ENCODE measurements at places on chromosomes 13 and 19.

GRCh38 chr19:13098277-13099072 is 4.2 kb downstream of the LYL1 start:
- peak; percentile 92 for DNase-seq

- no peak for DNase-seq
Measured at GRCh38 chr13:43170506-43170905, 147.1 kb downstream of the DNAJC15 start.

GRCh38 chr13:47036294-47037008 is 139.6 kb upstream of the HTR2A start:
- no peak for DNase-seq

DNA sequence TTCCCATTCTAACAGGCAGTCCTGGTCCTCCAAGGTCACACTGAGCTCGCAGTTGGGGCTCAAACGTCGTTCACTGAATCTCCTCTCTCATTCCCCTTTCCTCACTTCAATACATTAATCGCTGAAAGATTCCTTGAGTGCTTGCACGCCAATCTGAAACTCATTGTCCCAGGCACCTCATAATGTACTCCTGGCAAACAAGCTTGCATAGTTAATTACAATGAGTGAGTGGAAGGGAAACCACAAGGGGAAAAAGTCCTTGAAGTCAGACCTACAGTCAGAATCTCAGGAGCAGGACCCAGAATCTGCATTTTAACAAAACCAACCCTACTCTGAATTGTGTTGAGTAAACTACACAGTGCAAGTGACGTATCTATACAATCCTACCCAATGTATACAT is 86.9 kb downstream of the CRYL1 start:
- DNase-seq, result no peak

DNA sequence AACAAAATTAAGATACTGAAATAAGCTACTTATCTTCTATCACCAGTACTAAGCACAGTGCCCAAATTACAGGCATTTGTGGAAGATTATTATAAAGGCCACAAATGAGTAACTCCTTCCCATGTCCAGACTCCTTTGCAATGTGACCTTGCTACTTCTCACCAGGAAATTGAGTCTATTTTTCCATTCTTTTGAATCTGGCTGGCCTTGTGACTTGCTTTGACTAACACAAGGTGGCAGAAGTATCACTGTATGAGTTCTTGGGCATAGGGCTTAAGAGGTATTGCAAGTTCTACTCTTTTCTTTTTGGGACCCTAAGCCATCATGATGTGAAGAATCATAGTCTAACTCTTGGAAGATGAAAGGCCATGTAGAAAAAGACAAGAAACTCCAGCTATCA is 49.9 kb downstream of the UGGT2 start:
- no peak for DNase-seq
